ENCODE measurements at places on chromosomes 3 and 15. TPM values are rescaled to one million over a fixed set of nuclear protein-coding genes. Genes with fewer than 3 reads are reported as not detected.

Gene EIF2A
- 201 TPM for total RNA-seq

DNA sequence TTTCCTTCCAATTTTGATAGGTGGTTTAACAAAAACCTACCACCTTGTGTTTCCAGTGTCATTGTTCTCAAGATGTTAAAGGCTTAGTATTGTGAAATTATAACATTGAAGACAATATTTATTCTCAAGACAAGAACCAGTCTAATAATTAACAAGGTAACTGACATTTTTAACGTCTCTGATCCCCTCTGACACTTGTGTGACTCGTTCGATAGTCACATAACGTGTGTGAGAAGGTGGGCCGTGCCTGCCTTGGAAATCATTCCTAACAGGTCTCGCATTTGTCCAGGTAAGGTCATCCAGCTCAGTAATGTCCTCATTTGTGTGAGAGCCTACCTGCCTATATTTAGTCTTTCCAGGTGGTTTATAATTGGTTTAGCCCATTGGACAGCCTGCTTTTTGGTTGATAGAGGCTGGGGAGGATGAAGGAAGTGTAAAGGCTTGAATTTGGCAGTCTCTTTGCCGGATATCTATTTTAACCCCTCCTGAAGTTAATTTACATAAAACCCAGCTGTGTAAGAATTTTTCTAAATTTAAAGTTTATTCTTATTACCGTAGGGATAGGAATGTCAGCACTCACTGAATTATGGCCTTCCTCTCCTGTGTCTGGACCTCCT is 94.4 kb downstream of the AKAP13 start:
- no peak for DNase-seq

DNA sequence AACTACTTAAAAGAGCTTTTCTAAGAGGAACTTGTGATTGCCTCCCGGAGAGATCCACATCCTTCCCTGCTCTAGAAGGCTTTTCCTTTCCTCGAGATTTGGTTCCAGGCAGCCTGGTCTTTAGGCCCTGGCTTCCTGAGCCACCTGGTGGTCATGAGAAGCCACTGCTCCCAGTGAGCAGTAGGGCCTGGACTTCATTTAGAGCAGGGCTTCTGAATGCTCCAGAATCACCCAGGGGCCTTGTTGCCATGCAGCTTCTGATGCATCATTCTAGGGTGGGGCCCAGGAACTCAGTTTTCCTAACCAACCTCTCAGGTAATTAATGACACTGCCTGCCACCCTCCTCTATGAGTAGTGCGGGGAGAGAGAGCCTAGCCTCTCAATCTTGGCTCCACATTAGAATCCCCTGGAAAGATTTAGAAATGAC is 29.6 kb downstream of the PSMD6 start:
- DNase-seq = peak; percentile 74

Gene CCR1
- total RNA-seq = 1.6 TPM

DNA sequence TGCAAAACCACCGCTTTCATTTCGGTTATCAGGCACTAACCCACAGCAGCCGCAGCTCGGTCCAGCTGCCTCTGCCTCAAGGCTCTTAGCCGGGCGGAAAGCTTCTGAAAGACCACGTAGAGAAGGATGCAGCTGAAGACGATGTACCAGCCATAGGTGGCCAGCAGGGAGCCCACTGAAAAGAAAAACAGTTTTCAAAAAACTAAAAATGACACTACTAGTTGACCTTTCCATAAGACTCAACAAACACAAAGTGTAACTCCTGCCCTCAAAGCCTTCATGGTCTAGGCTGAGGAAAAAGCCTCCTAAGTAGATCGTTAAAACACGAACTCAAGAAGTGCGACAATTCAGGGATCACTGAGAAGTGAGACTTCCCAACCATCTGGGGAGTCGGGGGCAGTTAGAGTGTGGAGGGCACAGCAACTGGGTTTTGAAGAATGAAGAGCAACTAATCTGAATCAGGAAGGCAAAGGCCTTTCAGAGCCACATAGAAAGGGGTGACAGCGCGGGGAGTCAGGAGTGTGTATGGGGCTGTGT is 716 bp downstream of the SELENOS start:
- no peak for DNase-seq

GRCh38 chr3:127762787-127763105 is 59.6 kb downstream of the MGLL start:
- no peak for DNase-seq

- no peak for DNase-seq
These were observed 32.2 kb downstream of the GOLGA6L10 start for GRCh38 chr15:82317091-82317489.

Gene FOXP1
- 118 TPM for total RNA-seq

DNA sequence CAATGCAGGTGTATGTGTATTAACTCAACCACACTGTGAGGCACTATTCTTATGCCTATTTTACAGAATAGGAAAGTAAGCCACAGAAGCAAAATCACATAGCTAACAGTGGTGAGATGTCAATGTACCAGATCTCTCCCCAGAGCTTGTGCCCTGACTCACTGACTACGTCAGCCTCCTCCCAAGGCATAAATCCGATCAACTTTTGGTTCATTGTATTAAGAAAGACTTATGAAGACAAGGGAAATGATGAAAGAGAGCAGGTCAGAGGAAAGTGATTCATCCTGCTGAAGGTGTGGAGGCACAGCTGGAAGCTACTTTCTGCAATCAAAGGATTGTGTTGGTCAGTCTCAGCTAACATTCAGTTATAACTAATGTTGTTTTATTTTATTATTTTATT is 33.0 kb upstream of the SV2B start:
- no peak for DNase-seq

GRCh38 chr3:116470605-116471197 is 25.4 kb upstream of the LSAMP start:
- DNase-seq = no peak

Gene ETFA
- 61.1 TPM for total RNA-seq

Gene ANKRD34C
- total RNA-seq = under 0.01 TPM

Gene CCNB2
- 4.9 TPM for total RNA-seq

DNA sequence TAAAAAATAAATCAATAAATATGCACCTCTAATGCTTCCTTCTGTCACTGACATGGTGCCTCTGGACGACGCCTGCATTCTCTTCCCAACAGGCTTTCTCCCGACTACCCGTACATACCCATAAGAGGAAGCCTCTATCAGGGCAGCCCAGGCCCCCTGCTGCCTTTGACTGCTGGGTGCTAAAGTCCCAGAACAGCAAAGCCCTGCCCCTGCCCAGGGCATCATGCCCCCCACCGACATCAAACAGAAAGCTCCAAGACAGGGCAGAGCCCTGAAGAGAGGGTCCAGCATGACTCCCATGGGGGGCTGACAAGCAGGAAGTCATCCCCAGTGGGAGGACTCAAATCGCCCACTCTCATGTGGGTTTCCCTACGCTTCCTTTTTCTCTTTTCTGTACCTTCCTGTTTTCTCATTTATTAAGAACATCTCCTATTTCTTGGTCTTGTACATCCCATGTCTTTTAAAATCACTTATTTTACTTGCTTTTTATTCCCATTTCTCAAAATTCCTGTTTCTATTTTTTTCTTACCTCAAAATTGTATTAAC is 23.4 kb downstream of the XPC start:
- no peak for DNase-seq

- DNase-seq = no peak
These were observed 30.3 kb downstream of the MOBP start for GRCh38 chr3:39497753-39498152.

- no peak for DNase-seq
These were observed 54.5 kb upstream of the MEX3B start for GRCh38 chr15:82100111-82100929.

DNA sequence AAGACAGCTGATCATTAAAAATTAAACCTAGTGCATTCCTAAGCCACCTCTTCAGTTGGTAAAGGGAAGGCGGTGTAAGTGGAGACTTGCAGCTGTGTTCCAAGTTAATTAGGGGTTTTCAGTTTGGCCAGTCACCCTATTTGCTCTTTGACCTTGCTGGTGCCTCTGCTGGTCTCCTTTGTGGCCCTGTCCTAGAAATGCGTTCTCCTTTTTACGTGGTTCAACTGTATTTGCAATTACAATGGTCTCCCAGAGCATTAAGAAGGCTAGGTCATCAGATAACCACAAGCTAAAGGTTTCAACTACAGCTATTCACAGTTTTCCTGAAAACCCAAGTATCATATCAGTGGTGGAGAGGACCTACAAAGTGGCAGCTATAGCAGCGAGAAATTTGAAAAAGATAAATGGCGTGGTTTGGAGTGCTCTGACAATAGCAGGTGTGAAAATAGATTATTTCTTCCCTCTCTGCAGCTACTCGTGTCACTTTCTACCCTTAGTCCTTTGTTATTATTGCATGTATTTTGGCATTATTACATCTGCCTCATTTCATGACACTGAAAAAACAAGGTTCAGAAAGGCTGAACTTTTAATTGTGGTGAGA is 203.5 kb upstream of the TBC1D5 start:
- no peak for DNase-seq

DNA sequence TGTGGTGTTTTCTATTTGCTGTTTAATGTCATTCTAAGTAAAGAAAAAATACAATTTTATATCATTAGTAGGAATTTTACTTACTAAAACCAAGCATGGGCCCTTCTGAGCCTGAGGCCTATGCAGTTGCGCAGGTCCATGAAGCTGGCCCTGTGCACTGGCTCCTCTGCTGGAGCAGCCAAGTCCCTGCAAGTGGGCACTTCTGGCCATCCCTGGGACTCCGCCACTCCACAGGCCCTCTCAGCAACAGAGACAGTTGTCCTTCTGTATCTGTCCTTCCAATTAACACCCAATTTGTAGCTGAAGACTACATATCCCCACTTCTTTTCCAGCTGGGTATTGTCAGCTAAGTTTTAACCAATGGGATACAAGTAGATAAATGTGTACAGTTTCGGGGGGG is 49.9 kb upstream of the RYK start:
- no peak for DNase-seq

- DNase-seq = no peak
These were observed 22.7 kb downstream of the ATP6V1A start for GRCh38 chr3:113769551-113769950.

GRCh38 chr15:90979582-90979981 is 14.8 kb downstream of the PRC1 start:
- DNase-seq = no peak

DNA sequence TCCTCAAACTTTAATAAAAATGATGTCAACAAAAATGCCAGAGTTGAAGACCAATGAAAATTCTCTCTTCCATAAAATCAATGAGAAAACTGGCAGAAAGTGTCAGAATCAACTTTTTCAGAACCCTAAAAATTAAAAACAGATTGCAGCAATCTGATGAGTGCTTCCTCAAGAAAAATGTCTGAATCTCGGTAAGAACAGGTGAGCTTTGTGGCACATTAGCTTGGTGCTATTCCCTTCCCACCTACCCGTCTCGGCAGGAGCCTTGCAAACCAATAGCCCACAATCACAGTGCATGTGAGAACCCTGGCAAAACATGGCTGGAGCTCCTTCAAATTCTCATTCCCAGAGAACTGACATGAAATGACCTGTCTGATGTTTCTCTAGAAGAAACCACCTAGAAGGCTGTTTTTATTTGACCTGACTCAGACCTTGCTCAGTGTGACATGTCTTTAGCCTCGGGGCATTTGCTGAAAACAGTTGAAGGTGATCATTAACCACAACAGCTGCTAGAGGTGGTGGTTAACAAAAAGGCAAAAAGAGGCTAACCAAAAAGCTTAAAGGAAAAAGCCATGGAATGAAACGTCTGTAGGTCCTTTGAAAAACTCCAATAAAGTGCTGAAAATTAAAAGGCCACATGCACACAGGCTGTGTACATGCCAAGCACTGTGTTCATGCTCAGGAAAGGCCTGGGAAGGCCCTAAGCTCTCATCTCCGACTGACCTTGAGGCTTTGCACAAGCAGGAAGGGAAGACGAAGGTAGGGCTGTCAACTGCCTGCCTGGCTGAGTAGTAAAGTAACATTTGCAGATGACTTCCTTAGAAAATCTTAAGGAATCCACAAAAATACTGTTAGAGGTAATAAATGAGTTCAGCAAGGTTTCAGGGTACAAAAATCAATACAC is 253.0 kb upstream of the NSMCE3 start:
- DNase-seq = no peak

Gene GHSR
- total RNA-seq = 0.82 TPM

- no peak for DNase-seq
These were observed 42.5 kb downstream of the CMTM6 start for GRCh38 chr3:32460031-32460749.

Gene COL6A5
- total RNA-seq = under 0.01 TPM

DNA sequence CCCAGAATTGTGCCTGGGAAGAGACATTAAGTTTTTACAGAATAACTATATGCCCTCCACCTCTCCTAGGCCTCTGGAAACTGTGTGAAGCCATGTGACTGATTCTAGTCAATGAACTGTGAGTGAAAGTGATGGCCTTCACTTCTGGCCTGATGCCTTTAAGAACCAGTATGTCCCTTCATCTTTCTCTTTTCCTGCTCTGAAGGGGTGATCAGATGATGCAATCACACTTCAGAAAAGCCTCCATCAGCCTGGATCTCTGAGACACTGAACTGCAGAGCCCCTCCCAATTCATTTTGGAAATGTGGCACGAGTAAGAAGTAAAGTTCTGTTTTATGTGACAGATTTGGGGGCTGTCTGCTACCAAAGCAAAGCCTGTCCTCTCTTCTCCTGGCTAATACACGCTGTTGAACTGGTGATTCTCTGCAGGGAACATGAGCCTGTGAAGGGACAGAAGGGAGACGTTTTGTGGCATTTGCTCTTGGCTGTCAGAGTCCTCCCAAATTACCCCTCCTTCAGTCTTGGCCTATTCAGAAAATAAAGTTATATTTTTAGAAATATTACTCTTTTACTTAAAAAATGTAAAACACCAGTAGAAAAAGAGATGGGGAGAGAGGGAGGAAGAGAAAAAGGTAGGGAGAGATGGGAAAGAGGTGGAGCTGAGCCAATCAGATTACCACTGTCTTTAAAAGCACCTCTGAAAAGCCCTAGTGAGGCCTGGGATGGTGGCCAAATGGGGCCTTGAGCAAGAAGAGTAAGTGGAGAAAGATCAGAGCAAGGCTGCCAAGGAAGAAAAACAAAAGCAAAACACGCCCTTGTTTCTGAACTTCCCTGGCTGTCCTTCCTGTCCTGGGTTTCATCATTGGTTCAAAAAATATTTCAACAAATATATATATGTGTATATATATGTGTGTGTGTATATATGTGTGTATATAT is 40.9 kb upstream of the RYK start:
- DNase-seq = no peak

DNA sequence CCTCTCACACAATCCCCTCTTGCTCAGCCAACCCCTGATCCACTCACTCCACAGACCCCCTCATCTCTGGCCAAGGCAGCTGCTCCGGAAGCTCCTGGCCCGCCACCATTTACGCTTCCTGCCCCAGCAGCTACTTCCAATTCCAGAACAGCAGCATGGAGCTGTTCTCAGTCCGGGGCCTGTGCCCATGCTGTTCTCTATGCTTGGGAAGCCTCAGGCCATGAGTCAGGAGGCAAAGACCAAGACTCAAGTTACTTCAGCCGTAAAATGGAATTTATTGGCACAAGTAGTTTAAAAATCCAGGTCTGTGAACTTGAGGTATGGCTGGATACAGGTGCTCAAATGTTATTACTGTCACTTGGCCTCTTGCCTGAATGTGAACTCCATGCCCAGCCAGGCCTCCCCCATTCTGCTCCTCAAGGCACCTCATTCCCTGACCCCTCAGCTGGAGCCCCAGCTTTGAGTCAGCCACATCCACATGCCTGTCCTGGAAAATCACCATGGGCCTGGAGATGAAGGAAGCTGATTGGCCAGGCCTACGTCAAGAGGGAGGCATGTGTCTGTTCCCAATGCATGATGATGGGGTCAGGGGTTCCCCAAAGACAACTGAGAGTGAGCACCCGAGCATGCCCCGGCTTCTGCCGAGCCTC is 31.4 kb upstream of the CACNA2D2 start:
- DNase-seq = no peak

- no peak for DNase-seq
These were observed 35.9 kb downstream of the CASR start for GRCh38 chr3:122219242-122219872.

- DNase-seq = no peak
These were observed 121.3 kb upstream of the WNT5A start for GRCh38 chr3:55608301-55608937.

Gene ANO10
- 39.1 TPM for total RNA-seq

Data from frontal cortex (tissue), 4 donors.